Stimulated activated CD8-positive, alpha-beta memory T cell treated with anti-CD3 and anti-CD28 coated beads, Interleukin-2, amount 100 ng/mL, for 48 hours (primary cell): ENCODE measurements at places on chromosomes 5 and 9.

GRCh38 chr9:29066141-29066640 is 1492.9 kb upstream of the C9orf72 start:
- DNase-seq = no peak

DNA sequence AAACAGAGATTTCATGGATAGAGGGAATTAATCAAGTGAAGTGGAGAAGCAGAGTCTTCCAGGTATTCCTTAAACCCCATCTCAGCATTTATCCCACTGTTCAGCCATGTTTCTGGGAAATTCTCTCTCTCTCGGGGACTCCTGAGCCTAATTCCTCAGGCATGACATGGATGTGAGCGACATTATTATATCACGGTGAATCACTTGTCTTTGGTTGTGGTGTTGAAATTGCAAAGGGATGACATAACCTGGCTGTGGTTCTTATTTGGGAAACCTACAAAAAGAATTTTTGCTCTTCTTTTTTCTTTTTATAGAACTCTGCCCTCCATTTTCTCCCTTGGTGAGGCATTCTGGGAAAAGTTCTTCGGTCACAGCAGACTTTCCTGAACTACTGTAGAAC is 457.9 kb upstream of the PTGER4 start:
- no peak for DNase-seq

DNA sequence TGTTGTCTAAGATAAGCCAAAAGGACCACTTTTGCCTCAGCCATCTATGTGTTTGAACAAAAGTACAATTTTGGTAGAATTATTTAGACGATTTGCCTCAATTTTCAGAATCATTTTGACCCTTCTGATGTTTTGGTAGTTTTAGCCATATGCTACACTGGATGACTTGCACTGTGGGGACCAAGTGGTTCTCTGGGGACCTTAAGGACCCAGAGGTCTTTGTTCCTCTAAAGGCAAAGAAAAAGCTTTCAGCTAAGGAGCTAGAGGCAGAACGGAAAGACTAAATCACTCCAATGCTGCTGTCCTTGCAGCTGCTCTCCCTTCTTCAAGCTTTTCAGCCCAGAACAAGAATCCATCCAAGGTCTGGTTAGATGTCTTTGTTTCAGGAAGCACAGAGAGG is 51.0 kb upstream of the APC start:
- no peak for DNase-seq

DNA sequence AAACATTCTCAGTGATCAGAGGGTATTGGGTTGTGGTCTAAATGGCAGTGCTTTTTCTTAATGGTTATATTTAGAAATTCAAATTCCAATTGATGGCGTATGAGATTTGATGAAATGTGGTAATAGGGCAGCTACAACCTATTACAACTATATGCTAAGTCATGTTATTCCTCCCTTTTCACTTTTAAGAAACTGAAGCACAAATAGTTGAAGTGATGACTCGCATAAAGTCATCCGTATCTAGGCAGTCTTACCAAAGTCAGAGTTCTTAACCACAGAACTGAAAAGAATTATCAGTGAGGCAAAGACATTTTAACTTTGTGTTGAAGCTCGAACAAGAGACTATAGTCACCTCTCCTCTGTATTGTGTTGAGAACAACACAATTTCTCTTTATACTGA is 28.2 kb downstream of the C9orf152 start:
- no peak for DNase-seq

DNA sequence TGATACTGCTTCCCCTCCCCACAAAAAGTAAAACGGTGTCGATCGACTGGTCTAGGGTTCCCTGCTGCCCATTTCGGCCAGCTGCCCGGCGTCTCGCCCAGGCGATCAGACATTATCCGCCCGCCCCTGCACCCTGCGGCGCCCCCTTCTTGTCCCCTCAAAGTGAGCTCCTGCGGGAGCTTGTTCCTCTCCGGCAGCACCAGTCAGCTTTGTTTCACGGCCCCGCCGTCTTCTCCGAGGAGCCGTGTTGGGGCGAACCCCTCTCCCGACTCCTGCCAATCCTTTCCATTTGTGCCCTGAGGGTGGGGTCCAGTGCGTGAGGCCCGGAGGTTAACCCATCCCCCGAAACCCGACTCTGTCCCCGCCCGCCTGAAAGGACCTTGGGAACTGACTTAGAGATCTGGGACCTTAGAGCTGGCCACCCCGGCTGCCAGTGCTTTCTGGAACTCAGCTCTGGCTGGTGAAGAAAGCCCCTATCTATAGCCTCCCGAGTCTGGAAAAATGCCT is 518 bp downstream of the UBE2B start:
- peak; percentile 29 for DNase-seq

DNA sequence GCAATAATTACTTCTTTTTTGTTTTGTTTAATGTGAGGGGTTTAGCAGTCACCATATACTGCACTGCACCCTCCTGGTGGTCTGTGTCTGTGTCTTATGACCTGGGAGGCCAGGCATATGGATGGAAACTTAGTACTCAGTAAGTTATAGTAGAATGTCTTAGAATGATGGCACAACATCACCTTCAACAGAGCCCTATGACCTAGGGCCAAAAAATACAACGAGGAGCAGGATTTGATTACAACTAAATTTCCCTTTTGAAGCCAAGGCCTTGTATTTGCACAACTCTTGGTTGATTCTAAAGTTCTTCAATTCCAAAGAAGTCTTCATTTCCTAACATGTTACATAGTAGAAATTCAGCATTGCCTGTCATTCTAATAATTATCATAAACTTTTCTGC is 422.1 kb upstream of the PIK3R1 start:
- no peak for DNase-seq

DNA sequence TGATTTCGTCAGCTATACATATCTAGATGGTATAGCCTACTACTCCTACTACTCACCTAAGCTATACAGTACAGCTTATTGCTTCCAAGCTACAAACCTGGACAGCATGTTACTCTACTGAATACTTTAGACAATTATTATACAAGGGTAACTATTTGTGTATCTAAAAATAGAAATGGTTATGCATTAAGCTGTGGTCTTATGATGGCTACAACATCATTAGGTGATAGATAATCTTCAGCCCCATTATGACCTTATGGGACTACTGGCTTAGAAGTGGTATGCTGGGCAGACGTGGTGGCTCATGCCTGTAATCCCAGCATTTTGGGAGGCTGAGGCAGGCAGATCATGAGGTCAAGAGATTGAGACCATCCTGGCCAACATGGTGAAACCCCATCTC is 40.2 kb downstream of the CERT1 start:
- no peak for DNase-seq

DNA sequence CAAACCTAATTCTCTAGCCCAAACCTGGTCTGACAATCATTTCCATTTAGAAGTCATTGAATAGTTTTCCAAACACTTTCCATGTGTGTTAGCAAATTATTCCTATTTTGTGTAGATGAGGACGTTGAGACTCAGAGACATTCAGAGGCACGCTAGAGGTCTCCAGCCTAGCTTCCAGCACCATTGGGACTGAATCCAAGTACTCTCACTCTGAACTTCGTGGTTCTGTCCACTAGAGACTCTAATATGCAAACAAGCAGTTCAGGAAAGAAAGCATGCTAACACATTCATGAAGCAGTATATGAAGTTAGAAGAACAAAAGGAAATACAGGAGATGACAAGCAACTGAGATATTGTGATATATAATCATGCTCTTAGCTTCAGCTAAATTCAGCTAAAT is 354.8 kb downstream of the NTRK2 start:
- DNase-seq = no peak

- no peak for DNase-seq
Measured at GRCh38 chr5:111636736-111637135, 120.3 kb downstream of the NREP start.

GRCh38 chr5:1772634-1773033 is 27.0 kb downstream of the MRPL36 start:
- DNase-seq = no peak

DNA sequence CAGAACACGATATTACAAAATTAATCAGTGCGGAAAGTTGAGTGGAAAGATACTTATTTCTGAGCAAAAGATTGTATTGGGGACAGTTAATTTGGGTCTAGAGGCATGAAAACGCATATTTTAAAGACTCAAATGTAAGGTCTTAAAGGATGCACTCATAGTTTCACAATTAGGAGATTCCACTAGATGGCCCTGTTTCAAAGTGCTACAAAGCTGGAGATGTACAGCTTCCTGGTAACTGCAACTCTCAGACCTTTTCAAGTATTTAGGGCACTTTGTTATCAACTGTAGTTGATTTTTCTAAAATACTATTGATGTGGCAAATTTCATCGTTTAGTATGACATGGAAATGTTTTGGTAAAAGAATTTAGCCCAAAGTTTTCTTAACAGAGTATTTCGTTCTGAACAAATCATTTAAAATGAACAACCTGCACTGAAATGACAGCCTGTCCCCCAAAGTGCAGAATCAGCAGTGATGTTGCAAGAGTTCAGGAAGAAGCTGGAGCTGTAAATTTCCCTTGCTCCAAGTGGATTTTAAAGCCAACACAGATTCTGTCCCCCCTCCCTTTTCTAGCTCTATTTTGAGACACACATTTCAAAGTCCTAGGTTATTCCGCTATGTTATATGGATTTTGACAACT is 16.2 kb upstream of the NDUFB6 start:
- no peak for DNase-seq

- DNase-seq = no peak
Measured at GRCh38 chr5:119750887-119751733, 121.8 kb downstream of the FAM170A start.

DNA sequence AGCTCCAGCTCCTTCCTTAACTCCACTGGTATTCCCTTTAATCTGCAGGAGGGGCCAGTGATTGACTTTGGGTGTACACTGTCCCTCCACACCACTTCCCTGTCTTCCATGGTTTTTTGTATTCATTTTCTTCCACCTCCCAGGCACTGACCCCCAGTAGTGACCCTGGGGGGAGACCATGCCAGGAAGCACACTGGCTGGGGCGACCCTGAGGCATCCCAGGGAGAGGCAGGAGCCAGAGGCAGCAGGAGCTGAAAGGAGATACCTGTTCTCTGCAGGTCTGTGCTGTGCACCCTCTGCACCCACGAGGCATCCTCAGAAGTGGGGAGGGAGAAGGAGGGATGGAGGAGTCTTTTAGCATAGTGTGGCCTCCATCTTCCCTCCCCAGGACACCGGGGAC is 27.6 kb downstream of the IRX4 start:
- DNase-seq = no peak

GRCh38 chr5:88145611-88146467 is 122.8 kb downstream of the TMEM161B start:
- no peak for DNase-seq

- no peak for DNase-seq
Measured at GRCh38 chr5:56456002-56456401, 222.9 kb upstream of the ANKRD55 start.

DNA sequence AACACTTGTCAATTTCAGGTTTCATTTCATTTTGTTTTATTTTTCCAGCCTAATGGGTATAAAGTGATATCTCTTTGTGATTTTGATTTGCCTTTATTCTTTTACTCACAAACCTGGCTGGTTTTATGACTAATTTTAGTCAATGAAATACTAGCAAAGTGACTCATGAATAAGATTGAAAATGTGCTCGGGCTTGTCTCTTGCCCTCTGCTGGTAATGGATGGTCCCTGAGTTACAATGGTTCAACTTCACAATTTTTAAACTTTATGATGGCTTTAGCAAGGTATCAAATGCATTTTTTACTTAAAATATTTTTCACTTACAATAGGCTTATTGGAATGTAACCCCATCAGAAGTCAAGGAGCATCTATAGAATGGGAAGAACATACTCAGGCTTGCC is 431.4 kb upstream of the CCNG1 start:
- DNase-seq = no peak

- no peak for DNase-seq
Measured at GRCh38 chr5:53922508-53923498, 362.4 kb downstream of the NDUFS4 start.

DNA sequence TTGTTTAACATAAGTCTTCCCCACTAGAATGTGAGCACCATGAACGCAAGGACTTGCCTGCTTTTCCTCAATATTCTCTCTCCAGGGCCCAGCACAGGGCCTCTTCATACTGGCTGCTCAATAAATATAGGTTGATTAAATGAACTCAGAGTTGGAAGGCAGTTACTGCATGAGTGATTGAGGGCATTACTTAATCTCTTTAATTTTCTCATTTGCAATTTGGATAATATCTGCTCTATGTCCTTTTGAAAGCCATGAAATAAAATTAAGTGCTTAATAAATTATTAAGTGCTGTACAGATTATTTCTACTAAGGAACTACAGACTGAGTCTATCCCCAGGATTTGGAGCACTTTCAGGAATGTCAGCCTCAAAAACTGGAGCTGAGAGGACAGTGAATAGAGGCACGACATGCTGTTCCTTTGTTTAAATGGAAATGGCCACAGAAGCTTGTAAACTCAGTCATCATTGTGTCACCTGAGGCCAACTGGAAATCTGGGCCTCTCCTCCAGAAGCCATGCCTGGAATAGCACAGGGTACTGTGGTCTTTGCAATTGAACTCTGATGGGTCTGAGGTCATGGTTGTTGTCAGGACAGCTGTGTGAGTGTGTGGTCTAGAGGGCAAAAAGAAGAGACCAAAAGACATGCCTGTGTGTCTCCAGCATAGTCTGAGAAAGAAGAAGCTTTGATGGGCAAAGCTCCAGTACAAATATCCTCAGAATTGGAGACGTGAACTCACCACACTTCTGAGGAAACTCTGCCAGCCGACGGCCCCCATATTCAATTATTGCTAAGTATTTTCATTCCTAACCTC is 86.1 kb downstream of the SH3TC2 start:
- no peak for DNase-seq

DNA sequence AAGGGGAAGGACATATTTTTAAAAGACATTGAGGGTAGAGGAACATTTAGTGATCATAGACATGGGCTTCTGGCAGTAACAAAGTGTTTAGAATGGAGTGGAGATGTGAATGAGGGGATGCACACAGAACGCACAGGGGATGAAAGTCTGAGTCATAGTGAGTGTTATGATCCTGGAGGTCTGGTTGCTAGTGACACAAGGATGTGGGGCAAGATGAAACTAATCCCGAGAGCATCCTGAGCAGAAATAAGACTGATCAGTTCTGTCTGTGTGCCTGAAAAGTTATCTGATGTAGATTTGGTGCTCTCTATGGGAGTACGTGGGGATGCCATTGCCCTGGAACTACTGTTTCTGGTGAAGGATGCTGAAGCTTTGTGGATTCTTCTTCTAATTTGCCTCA is 141.1 kb downstream of the CHSY3 start:
- no peak for DNase-seq

DNA sequence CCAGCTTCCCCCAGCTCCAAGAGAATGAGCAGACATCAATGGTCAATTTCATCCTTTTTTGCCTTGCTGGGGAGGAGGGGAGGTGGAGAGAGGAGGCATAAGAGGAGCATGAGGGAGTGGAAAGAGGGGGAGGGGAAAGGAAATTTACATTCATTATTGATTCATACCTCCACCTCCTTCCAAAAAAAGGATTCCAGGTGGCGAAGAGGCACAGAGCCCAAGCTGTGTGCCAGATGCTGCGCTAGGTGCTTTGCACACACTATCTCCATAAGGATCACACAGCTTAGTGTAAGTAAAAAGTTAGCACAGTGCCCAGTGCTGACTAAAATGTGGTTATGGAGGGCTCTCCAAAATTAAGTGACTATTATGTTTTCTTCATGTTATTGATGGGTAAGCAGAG is 11.0 kb downstream of the ASTN2 start:
- no peak for DNase-seq

- DNase-seq = no peak
Measured at GRCh38 chr5:173537228-173537627, 79.2 kb downstream of the BOD1 start.

GRCh38 chr5:77046416-77047073 is 16.3 kb downstream of the AGGF1 start:
- no peak for DNase-seq
